ENCODE measurements at places on chromosomes 1 and 21.
A peak's percentile ranks its signal among the peaks of the same experiment; 100 is the strongest.

- DNase-seq, result no peak
These were observed 22.4 kb upstream of the RCOR3 start for GRCh38 chr1:211236633-211237320.

DNA sequence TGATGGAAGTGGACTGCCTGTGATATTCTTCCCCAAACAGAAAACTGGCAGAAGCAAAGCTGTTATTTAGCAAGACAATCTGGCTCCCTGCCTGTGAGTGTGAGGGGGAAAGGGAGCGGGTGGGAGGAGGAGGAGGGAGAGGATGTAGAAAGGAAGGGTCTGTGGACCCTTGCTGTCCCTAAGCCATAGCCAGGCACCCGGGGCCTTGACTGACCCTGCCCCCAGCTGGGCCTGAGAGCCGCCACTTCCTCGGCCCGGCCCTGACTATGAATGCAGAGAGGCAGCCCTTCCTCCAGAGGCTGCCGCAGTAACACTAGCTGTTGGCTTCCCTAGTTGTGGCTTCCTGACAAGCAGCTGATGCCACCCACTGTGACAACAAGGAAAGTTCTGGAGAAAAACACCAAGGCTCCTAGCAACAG is 13.9 kb downstream of the PLA2G2F start:
- peak; percentile 56 for DNase-seq

GRCh38 chr1:201153474-201154388 is 543 bp downstream of the TMEM9 start:
- no peak for DNase-seq

DNA sequence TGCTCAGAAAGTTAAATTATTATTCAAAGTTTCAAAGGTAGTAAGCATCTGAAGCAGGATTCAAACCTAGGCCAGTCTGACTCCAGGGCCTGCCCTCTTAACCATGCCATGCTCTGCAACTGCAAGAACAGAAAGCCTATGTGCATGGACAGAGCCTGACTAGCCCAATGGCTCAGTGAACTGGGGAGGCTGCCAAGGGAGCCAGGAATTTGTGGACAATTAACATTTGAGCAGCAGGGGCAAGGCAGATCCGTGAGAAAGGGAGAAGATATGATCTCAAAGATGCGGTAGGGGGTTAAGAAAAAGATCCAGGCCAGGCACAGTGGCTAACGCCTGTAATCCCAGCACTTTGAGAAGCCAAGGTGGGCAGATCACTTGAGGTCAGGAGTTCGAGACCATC is 6.5 kb upstream of the ATP1A4 start:
- DNase-seq, result peak; percentile 35

DNA sequence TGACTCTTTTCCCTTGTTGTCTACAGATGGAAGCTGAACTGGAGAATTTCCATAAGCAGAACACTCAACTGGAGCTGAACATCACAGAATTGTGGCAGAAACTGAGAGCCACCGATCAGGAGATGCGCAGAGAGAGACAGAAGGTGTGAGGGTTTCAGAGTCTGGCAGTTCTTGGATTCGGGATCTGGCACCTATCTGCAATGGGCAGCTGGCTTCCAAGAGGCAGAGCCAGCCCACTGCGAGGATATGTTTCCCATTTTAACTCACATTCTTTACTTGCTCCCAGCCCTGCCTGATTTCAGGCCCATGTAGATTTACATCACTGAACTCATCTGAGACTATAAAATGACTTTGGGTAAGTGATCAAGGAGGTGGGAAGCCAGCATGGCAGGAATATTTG is 37.3 kb upstream of the TMEM125 start:
- DNase-seq, result no peak

- DNase-seq, result no peak
These were observed 10.0 kb upstream of the LRRC8C start for GRCh38 chr1:89622895-89623294.

Measured in iPS-NIHi11 (cell line).